ENCODE measurements at places on chromosomes 2 and 18.

DNA sequence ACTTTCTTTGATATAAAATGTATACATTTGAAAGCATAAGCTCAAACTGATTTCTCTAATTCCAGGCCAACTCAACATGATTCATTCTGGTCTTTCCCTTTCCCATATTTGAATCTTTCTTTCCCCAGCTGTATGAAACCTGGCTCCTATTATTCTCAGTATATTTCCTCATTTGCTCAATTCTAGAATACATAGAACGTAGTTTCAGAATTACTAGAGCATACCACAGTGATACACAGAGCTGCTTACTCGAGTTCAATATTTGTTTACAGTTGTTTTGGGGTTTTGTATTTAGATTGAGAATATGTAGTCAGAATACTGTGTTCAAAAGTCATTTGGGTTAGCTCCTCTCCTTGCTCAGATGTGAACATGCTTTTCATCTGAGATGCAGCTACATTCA is 43.0 kb downstream of the TNFRSF11A start:
- DNase-seq, result no peak

DNA sequence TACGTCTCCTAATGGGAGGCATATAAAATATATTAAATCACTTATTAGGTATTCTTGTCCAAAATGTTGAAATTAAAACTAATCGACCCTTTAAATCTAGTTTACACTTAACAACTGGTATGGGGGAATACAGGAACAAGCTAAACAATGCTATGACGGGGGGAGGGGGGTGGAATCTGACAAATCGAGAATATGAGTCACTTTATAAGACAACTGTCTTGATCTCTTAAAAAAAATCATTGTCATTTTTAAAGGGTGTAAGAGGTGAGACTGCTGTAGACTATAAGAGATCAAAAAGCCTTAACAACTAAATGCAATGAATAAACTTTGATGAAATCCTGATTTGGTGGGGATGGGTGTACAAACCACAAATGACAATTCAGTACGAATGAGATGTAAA is 6.0 kb downstream of the MAP3K2 start:
- peak; percentile 45 for DNase-seq

- no peak for DNase-seq
Observed at GRCh38 chr2:104741860-104742259, 112.1 kb upstream of the POU3F3 start.

- no peak for DNase-seq
Observed at GRCh38 chr2:119352357-119352756, 14.3 kb downstream of the C2orf76 start.

- DNase-seq, result peak; percentile 77
Observed at GRCh38 chr2:230660294-230661060, 52.2 kb upstream of the CAB39 start.

GRCh38 chr2:28949190-28949589 is 31.9 kb upstream of the TOGARAM2 start:
- no peak for DNase-seq

All from activated CD4-positive, alpha-beta T cell treated with anti-CD3 and anti-CD28 coated beads for 36 hours (primary cell).